ENCODE measurements at places on chromosomes 13 and 19.

GRCh38 chr13:77811381-77811780 is 107.2 kb downstream of the EDNRB start:
- DNase-seq = no peak

DNA sequence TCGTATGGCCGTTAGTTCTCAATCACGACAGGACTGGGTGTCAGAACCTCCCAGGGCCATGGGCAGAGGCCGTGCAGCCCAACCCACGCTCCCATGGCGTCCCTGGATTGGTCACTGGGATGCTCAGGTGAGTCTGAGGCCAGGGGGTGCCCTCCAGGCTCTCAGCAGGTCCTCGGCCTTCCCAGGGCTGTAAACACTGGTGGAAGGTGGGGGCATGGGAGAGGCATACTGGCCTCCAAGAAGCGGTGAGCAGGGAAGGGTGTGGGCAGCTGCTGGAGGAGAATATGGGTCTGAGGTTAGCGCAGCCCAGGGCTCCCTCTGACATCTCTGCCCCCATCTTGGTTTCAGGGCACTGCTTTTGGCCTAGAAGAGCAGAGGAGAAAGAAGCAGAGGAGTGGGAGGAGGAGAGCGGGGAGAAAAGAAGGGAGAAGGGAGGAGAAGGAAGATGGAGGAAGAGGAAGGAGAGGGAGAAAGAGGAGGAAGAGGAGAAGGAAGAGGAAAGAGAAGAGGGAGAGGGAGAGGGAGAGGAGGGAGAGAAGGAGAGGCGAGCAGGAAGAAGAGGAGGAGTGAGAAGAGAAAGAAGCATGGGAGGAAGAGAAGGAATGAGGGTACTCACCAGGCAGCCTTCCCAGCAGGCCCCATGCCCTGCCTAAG is 62.3 kb downstream of the CEBPG start:
- DNase-seq = no peak

DNA sequence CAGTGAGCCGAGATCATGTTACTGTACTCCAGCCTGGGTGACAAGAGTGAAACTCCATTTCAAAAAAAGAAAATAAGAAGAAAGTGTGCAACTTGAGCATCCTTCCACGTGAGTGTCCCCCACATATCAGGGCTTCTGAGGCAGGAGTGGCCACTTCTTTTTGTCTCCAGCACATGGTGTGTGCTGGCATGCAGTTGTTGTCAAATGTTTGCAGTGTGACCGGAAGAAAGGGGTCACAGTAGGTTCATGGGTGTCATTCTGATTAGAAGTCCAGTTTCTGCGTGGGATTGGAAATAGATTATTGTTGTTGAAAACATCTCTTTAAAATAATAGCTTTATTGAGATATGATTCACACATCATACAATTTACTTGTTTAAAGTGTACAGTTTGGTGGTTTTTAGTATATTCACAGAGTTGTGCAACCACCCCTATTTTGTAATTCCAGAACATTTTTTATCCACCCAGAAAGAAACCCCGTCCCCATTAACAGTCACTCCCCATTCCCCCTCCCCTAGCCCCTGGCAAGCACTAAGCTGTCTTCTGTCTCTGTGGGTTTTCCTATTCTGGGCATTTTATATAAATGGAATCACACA is 2.2 kb downstream of the CRTC1 start:
- no peak for DNase-seq

- DNase-seq = no peak
Measured at GRCh38 chr13:95233026-95233635, 68.1 kb downstream of the ABCC4 start.

DNA sequence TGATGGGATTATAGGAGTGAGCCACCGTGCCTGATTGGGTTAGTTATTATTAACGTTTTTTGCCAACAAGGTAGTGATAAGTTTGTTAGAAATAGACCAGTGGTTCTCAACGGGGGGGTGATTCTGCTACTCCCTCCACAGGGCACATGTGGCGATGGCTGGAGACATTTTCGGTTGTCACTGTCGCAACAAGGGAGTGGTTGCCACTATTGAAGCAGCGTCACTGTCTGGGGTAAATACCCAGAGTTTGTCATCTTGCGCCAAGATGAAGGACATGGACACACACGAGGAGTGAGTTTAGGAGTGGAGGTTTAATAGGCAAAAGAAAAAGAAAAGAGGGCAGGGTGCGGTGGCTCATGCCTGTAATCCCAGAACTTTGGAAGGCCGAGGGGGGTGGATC is 18.9 kb downstream of the ADGRE3 start:
- DNase-seq = no peak

DNA sequence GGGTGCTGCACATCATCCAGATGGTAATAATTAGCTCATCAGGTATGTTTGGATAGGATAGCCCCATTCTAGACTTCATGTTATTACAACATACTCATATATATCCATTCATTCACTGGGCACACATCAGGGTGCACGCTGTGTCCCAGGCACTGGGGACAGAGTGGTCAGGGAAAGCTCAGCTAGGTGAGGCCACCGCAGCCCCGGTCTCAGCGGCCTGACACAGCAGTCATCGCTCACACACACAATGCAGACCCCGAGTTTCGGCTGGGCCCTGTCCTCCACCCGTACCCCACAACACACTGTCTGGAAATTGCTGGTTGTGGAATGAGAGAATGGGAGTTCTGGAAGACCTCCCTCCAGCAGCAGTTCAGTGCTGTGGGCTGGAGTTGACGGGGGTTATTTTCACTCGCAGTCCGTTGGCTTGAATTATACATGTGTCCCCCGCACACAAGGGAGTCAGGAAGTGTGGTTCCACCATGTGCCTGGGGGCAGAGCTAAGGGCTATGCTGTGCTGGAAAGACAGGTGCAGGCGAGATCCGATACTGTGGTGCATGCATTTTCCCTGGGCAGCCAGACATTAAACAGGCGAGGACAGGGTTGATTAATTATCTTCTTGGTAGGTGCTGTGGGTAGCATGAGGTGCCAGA is 257.6 kb downstream of the TEX29 start:
- DNase-seq = no peak

GRCh38 chr13:69857183-69857821 is 250.3 kb upstream of the ATXN8OS start:
- no peak for DNase-seq

DNA sequence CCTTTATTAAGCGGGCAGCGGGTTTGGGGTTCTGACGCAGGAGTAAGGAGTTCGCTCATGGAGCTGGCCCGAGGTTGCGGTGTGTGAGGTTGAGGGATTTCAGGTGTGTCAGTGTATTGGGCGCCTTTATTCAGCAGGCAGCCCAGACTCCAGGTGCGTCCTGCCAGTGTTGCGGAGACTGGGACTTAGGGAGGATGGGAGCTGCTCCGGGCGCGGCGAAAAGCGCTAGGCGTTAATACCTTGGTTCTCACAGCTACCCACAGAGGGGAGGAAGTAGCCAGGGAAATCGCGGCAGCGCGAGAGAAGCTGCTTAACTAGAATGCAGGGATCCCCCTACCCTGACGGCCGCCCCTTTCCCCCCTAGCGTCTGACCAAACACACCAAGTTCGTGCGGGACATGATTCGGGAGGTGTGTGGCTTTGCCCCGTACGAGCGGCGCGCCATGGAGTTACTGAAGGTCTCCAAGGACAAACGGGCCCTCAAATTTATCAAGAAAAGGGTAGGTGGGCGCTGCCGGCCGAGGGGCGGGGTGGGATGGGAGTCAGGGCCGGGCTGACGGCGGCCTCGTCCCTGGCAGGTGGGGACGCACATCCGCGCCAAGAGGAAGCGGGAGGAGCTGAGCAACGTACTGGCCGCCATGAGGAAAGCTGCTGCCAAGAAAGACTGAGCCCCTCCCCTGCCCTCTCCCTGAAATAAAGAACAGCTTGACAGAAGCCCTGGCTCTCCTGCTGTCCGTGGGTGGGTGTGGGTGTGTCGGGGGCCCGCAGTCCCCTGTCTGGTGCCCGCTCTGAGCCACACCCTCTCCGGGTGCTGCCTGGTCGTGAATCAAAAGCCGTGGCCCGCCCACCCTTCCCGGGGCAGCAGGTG is 1.1 kb downstream of the RPL36 start:
- peak; percentile 46 for DNase-seq

- no peak for DNase-seq
Measured at GRCh38 chr13:73989244-73989843, 144.9 kb downstream of the KLF12 start.

DNA sequence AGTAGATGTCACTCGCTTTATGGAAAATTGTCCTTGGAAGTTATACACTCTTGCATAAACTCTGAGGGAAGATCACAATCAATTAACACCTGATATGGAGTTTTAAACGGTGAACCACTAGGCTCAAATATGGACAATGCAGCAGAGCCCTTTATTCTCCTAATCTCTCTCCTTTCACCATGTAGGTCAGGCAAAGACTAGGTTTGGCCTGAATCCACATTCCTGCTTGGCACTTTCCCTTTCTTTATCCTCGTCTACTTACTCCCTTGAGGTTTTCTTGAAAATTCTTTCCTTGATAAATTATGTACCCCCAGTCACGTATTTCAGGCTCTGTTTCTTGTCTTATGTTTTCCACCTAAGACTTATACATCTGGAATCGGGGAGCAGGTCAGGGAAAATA is 751.7 kb downstream of the DACH1 start:
- DNase-seq = no peak

GRCh38 chr19:3409346-3410064 is 43.1 kb downstream of the NFIC start:
- DNase-seq = no peak

DNA sequence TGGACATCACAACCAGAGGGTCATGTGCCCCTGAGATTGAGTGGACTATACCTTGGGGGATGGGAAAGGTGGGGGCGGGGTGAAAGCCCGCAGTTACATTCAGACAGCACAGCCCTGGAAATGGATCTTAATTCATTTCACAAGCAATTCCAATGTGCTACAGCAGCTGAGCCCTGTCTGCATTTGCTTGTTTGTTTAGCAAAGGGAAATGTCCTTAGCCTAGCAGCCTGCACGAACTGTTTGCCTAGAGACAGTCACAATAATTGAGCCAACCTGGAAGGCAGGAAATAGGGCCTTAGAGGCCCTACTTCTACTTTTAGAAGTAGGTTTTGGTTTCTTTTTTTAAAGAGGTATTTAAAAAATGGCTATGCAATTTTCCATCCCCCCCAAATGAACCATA is 177.3 kb upstream of the KL start:
- DNase-seq = no peak

GRCh38 chr19:16588824-16589577 is 16.8 kb upstream of the SLC35E1 start:
- DNase-seq = no peak
